Keratinocyte (primary cell): ENCODE measurements at places on chromosomes 2 and 18.

GRCh38 chr18:31064130-31064529, 21.6 kb upstream of the DSC3 start:
- peak; percentile 78 for DNase-seq

DNA sequence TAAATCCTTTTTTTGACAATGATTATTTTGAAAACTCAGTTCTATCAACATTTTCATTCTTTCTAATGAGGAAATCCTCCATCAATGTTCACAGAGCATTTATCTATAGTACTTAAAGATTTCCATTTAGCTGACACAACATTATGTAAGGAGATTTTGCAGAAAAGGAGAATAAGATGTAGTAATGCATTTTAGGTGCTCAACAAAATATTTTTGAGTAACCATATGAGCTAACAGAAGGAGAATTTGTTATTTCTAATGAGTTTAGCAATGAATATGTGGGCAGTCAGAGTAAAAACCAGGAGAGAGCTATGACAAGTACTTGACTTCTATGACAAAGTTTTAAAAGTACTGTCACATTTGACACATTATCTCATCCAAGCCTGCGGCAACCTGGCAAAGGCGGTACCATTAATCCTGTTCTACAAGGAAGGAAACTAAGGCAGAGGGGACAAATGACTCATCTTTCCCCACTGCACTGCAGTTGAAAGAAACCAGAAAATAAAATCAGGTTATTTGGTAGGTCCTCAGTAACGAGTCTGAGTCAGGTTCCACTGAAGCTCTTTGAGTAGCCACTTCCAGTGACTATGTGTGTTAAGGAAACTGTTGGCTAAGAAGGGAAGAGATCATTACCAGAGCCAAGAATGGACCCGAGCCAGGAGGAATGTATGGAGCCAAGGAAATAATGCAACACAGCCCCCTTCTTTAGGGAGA, 134.1 kb upstream of the ITGB6 start:
- DNase-seq, result no peak

GRCh38 chr2:27493948-27494283, 1.1 kb downstream of the FNDC4 start:
- DNase-seq, result no peak

DNA sequence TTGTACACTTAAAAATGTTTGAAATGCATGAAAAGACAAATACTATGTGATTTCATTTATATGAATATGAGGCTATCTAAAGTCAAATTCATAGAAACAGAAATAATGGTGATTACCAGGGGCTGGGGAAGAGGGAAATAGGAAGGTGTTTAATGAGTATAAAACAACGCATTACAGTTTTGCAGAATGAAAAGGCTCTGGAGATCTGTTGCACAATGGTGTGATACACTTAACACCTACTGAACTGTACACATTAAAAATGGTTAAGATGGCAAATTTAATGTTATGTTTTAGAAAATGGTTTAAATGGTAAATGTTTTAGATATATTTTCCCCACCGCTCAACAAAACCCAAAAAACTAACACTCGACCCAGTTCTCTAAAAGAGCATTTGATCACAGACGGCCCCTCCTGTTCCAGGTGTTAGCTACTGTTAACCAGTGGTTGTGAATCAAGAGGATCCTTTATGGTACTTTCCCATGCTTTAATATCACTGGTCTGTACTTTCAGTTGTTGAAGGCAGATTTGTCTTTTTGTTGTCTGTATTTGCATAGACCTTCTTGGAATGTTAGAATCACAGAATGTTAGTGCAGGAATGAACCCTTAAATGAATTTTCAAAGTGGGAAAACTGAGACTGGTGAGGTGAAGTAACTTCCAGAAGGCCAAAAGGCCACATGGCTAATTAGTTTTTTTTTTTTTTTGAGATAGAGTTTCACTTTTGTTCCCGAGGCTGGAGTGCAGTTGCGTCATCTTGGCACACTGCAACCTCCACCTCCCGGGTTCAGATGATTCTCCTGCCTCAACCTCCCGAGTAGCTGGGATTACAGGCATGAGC, 10.2 kb downstream of the RAB10 start:
- DNase-seq, result no peak

DNA sequence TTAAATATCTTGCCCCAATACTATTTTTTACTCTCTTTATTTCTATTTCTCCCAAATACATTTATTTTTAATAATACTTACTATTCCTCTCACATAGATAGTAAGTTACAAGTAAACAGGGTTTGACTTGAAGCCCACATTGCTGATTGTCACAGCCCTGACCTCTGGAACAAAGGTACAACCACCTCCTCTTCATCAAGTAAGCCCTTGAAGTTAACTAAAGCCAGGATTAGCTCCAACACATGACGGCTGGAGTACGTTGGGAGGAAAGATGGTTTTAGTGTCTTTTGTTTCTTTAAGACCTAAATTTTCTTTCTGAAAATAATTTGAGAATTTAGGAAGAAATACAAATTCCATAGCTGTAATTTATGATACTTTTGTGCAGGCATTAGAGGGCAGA, 949 bp downstream of the MYOM1 start:
- no peak for DNase-seq

DNA sequence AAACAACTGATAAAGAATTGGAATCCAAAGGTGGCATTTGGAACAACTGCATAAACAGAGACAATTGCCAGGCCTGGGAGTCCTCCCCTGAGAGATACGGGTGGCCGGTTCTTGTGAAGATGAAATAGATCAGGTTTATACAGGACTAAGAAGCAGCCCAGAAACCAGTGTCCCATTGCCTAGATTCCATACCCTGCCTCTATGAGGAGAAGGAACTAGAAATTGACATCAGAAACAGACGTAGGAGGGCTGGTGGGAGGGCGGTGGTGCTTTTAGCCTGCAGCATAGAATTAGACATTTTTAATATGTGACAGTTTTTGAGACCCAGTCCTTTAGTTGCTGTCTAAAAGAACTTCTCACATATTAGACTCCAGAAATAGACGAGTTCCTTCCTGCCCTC, 11.8 kb upstream of the SH3BP4 start:
- DNase-seq, result no peak

- DNase-seq, result no peak
Observed at GRCh38 chr2:219675221-219675620, 47.8 kb downstream of the SLC4A3 start.

DNA sequence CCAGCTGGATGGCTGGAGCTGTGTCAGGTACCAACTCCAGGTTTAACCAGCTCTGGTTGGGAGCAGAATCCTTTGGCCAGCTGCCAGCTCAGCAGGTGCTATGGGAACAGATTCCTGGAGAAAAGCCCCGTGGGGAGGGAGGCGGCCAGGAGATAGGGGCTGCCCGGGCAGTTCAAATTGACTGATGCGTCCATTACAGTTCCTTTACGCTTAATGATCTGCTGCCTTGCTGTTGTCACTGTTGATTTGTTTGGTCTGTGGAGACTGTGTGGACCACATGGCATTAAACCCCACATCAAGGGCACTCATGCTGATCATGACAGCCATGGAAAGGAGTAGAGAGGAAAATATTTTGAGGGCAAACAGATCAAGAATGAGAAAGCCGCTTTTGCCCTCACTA, 200.0 kb downstream of the TSN start:
- DNase-seq, result no peak

- DNase-seq, result no peak
Observed at GRCh38 chr2:78999406-78999805, 26.1 kb upstream of the REG3G start.

DNA sequence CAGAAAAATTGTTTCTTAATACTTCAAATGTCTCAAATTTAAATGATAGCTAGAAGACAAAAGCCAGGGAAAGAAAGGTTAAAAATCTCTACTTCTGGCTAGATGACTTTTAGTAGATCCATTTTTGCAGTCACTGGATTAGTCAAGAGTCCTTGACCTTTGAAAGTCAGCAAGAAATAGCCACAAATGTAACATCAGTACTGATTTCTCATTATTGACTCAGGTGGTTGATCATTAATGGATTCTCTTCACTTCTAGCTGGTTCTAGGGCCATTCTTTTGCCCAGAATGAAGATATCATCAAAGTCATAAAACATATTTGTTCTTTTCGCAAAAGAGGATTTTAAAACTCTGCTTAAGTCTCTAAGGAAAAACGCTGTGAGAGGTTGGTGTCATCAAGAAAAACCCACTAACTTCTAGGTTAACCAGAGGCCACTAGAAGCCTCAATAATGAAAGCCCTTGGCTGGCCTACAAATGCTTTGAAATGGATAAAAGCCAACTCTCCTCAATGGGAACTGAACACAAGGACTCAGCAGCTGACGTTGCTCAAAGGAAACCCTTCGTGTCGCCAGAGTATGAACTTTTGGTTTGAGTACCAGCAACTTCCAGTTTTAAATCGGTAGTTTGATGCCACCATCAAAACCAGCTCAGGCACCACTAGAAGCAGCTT, 66.3 kb downstream of the IRS1 start:
- DNase-seq, result no peak

DNA sequence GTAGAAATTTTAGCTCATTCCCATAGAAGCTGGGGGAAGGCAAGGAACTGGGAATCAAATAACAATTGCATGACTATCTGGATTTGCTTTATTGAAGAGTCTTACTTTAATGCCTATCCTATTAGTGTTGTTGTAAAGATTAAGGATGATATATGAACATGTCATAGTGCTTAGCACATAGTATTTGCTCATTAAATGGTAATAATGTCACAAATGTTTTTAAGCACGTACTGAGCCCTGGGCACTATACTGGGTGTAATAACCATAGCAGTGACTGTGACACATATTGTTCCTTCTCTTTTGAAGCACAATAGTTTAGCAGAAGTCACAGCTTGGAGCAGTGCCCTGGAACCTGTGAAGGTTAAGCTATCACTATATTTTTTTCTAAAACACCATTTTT, 47.2 kb upstream of the DTNB start:
- peak; percentile 23 for DNase-seq

- no peak for DNase-seq
Observed at GRCh38 chr2:159201360-159202063, 85.0 kb downstream of the WDSUB1 start.

GRCh38 chr18:32478807-32479206, 8.1 kb upstream of the GAREM1 start:
- no peak for DNase-seq

- no peak for DNase-seq
Observed at GRCh38 chr2:118495290-118495689, 352.2 kb downstream of the EN1 start.

DNA sequence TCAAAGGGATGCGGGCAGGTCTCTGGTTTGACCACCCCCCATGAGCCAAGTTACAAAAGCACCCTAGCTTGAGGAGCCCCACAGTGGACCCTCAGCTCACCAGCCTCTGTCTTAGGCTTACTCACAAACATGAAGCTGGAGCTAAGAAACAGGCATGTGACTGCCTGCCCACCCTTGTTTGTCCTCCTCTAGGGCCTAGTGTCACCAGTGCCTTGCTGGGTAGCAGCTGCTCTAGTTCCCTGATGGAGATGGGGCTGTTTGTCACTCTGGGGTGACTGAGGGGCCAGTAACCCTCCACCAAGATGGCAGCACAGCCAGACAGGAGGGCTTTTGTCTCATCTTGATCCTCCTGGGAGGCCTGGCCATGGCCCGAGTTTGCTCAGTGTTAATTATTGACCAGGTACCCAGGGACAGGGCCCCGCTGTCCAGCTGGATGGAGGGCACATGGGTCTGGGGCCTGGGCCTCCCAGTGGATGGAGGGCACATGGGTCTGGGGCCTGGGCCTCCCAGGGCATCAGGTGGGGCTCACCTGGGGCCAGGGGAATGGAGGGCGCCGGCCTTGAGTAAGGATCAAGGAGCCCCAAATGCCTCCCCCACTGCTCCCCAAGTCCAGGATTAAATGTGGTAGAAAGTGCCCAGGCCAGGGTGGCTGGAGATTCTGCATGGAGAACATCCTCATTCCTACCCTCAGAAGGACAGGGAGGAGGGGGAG, 185.9 kb upstream of the HAAO start:
- DNase-seq, result no peak
